Vagina (tissue), 2 donors: ENCODE measurements at places on chromosomes 12 and 14.

GRCh38 chr14:59919570-59920377 is at the start of gene LRRC9:
TSS of gene LRRC9 (plus strand) at chr14:59920144.
- no peak for DNase-seq

- DNase-seq: no peak
These were observed 252.7 kb downstream of the LRFN5 start for GRCh38 chr14:41859336-41859735.

- DNase-seq: no peak
These were observed 71.3 kb upstream of the GNG2 start for GRCh38 chr14:51789114-51789513.

DNA sequence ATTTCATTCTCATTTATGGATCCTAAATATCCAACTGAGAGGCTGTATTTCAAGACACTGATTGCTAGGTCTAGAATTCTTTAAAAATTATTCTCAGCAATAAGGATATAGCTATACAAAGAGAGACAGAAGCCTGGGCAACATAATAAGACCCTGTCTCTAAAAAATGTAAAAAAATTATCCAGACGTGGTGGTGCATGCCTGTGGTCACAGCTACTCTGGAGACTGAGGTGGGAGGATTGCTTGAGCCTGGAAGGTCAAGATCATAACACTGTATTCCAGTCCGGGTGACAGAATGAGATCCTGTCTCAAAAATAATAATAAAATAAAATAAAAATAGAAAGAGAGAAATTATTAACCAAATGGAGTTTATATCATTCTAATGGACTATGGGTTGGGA is 20.6 kb upstream of the ARID2 start:
- DNase-seq: no peak

DNA sequence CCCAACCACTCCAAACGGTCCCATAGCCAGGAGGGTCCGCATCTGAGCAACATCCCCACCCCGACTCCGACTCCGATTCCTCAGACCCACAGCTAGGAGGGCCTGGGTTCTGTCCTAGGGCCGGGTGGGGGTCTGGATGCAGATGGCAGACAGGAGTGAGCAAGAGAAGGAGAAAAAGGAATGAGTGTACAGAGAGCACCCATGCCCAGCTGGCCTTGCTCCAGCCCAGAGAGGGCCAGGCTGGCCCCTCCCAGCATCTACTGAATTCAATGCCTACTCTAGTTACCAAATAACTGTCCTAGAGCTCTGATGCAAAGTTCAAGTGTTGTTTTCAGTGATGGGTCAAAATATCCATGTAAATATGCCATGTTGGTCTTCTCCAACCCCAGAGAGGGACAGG is 40.8 kb downstream of the VDR start:
- no peak for DNase-seq

DNA sequence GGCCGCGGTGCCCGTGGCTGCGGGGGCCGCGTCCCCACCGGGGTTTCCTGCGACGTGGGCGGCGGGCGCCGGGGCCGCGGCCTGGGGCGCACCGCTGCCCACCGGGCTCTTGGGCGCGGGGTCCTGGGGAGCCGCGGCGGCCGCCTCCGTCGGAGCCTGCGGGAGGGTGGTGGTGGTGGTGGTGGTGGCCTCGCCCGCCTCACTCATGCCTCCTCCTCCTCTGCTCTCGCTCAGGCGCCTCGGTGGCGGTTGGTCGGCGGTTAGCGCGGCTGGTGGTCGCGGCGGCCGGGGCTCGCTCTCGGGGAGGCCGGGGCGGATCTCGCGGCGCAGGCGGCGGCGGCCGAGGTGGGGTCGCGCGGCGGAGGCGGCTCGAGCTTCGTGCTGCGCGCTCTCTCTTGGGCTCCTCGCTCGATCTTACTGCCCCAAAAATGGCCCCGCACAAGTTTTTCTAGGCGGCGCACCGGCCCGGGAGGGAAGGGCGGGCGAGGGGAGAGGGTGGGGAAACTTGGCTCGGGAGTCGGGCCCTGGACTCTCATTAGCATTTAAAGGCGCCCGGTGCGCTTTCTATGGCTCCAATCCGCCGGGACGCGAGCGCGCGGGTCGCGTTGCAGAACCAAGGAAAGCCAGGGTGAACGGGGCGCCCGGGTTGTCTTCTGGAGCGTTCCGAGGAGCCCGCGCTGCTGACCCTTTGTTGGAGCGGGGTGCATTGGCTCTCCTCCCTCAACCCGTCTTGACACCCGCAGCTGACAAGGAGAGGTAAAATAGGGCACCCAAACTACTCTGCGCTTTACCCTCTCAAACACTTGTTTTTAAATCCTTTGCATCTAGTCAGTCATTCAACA is at the start of gene YBX3:
Gene YBX3, minus strand, starts transcription at position 419 of the 842 bp plus-strand sequence. Its CDS starts 212 bp downstream, at position 207.
- DNase-seq: no peak

DNA sequence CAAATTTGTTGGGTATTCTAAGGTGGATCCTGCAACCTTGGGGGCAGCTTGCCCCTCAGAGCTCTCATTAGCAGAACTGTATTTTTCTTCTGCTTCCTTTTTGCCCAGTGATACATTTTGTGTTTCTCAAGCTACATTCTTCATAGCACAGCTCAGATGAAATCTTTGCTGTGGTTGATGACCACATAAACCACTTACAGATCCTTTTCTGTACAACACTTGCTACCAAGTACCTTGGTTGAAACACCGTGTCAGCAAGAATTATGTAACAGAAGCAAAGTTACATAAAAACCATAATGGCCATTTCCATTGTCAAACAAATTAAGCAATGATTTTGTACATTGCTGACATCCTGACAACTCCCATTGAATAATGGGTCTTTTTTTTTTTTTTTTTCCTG is 9.7 kb upstream of the PLBD1 start:
- DNase-seq: no peak

DNA sequence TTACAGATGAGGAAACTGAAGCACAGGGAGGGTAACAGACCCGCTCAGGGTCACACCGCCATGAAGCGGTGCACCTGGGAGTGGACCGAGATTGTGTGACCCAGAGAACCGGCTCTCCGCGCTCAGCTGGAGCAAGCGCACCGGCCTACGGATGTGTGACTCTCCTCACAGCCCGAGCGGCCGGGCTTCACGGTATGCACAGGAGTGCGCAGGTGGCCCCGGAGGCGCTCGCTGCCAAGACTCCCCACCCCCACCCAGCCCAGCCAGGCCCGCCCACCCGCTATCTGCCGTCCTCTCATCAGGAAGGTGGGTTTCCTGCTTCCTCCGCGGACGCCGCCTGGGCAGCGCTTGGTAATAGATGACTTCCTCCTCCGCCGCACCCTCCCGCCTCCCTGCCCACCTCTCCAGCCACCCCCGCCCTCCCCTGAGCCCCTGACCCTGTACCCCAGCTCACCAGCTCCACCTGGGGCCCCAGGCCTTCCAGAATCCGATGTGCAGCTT is 110.7 kb downstream of the NCOR2 start:
- DNase-seq: no peak

DNA sequence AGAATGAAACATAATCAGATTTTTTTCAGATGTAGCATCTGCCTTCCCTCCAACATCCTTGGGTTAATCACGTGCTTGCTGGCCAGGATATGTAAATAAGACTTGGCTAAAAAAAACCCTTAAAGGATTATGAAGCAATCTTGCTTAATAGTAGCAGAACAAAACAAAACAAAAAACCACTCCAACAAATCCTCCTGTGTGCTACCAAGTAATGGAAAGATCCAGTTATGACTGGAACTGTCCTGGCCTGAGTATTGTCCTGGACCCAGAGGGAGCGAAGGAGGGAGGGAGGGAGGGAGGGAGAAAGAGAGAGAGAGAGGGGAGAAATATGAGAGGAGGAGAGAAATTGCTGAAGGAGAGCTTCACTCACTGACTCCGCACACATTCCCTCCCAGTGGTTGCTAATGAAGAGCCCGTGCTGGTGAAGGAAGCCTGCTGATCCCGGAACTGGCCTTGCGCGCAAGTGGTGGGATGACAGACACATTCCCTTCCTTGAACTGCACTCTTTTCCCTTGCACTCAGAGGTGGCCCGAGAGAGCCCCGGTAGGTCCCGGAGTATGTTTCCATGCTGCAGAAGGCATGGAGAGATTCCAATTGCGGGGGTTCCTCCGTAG is 57.2 kb downstream of the HMGA2 start:
- no peak for DNase-seq

DNA sequence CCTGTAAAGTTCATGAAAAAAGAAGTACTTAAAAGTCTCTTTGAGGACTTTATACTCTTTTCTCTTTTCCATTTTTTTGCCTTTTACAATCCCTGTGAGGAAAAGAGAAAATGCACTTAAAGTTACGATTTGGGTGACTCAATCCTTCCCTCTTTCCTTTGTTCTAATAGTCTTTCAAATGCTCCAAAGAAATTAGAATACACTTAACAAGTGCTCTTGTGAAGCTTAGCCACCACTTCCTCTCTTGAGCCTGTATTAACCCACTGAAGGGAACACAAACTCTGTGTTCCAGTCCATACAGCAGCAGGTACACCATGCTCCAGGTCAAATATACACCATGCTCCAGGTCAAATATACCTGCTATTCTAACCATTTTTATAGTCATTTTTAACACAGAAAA is 581.1 kb upstream of the MGAT4C start:
- DNase-seq: no peak

DNA sequence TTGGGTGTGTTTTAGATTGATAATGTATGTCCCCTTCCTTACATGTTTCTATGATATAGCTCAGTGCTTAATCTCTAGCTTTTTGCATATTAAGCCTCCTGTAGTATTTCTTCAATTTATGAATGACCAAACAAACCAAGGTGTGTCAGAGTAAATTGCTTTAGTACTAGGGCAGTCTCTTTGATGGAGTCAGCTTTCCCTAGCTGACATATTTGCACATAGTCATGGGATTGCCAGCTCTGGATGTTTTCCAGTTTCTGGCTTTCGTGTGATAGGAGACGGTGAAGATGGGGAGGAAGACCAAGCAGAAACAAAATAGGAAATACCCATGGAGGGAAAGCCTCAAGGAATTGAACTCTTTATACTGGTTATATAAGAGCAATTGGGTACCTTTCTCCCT is 148.9 kb downstream of the PLEKHA5 start:
- no peak for DNase-seq

DNA sequence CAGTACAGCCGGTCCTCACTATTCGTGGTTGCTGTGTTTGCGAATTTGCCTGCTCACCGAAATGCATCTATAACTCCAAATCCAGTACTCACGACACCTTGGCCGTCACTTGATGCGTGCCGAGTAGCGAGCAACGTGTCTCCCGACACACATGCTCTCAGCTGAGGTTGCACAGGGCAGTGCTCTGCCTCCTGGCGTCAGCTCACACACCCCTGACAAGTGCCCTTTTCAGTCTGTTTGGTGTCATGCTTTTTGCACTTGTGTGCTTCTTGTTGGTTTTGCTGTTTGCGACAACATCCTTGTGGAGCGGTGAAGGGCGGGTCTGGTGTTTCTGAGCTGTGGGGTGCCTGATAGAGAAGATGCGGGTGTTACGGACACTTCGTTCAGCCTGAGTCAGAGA is 110.4 kb upstream of the RFLNA start:
- no peak for DNase-seq

DNA sequence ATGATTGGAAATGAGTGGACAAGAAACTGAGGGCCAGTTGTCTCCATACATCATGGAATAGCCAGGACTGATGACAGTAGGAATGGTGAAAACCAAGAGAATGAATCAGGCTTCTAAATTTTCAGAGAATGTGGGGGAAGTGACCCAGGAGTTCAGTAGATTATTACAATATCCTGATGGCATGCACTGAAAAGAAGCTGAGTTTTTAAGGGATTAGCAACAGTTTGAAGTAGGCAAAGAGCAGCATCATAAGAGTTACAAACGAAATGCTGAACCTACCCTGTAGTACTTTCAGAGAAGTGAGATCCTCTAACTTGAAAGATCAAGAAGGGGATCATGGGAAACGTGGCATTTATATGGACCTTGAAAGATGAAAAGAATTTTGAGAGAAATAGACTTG is 13.2 kb downstream of the SLC2A14 start:
- no peak for DNase-seq

DNA sequence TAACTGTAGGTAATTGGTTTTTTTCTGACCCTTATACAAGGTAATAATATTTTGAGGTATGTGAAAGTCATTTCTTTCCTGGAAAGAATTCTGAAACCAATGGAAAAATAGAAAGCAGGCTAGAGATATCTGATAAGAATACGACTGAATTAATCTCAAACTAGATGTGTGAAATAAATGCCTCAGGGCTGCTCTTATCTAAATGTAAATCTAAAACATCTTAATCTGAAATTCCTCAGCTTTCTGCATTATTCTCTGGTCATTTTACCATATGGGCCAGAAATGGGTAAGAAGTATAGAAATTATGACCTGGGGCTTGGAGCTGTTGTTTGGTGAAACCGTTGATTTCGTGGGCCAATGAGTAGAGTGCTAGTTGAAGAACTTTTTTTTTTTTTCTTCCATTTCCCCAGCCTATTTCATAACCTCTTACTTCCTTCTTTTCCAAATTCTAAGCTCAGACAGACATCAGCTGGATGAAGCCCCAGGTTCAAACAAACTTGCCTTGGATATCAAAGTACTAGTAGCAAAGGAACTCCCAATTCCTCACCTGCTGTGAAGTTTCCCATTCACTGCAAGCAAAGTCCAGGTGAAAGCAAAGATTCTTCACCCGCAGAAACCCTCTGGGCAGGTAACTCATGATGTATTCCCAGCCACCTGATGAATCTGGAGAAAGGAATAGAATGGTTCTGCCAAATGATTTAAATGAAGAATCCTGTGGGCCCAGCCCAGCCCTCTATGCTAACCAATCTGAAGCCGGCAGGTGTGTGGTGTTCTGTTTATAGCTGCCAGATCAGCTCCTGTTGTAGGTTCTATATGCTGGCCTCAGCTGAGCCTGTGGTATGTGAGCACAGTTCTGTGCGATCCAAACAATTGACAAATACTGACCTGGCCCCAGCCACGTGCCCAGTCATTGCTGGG is 9.7 kb upstream of the FOS start:
- no peak for DNase-seq

GRCh38 chr14:98077176-98077575 is 1194.8 kb downstream of the BCL11B start:
- DNase-seq: no peak

- no peak for DNase-seq
These were observed 463.4 kb downstream of the LRFN5 start for GRCh38 chr14:42070031-42070430.

DNA sequence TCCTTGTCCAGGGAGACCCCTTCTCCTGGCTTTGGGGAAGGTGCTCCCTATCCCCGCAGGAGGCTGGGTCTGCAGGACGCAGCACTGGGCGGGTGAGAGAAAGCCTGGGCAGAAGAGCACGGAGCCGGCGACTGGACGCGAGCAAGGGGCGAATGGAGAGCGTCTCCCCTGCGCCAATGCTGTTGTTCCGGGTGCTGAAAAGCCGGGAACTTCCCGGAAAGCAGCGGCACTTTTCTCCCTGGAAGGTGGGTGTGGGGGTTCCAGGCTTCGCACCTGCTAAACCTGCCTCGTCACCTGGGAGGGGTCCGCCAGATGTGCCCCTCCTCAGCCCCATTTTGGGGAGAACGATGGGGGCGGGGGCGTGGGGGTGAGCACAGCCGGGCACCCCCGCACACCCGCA is 417.1 kb upstream of the TMTC1 start:
- no peak for DNase-seq

- no peak for DNase-seq
These were observed 4.5 kb upstream of the RNASE4 start for GRCh38 chr14:20679907-20680306.
